ENCODE measurements at places on chromosomes 6 and 20.

- DNase-seq, result no peak
Observed at GRCh38 chr6:104401926-104402325, 457.8 kb downstream of the HACE1 start.

DNA sequence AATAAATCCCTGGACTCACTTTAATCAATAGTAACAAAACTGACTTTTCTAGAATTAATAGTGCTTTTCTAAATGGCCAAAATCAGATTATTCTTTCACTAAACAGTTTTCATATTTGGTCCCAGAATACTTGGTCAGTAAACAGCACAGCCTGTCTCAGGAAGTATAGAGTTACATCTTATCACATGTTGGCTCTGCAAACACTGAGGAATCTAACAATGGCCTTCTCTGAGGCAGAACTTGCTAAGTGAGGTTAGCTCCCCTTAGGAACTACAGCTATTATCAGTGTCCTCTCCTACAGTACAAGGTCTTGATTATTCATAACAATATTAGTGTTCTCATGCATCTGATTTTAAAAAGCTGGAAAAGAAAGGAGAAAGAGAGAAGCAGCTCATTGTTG is 1622.8 kb downstream of the HACE1 start:
- DNase-seq, result no peak

DNA sequence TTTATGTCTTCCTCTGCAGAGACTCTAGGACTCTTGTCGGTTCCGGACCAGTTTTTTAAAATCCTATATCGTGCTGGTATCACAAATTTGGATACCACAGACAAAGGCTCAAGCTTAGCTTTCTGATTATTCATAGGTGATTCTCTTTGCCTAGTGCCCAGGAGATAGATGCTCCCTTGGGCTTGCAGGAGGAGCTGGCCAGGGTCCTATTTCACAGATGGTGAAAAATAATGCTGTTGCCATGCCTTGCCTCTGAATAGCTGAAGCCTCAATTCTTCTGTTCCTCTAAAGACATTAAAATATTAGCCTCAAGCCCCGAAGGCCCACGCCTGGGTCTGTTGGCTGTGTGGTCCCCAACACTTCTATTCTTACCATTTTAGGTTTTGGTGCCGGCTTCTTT is 123.9 kb upstream of the BACH2 start:
- DNase-seq, result no peak

DNA sequence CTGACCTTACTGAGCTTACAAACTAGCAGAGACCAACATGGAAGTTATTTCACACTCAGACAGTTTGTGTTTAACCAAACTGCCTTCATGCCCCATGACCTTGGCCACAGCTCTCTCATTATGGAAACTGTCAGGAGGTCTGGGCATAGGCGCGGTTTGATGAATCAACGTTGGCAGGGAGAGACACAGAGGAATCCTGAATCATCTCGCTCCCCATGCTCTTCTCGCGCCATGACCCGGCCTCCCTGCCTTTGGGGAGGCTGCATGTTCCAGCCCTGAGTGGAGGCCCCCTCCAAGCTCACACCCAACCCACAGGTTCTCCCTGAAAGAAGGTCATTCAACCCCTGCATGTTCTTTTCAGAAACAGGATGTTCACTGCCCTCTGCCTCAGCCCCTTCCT is 15.9 kb upstream of the GDAP1L1 start:
- no peak for DNase-seq

DNA sequence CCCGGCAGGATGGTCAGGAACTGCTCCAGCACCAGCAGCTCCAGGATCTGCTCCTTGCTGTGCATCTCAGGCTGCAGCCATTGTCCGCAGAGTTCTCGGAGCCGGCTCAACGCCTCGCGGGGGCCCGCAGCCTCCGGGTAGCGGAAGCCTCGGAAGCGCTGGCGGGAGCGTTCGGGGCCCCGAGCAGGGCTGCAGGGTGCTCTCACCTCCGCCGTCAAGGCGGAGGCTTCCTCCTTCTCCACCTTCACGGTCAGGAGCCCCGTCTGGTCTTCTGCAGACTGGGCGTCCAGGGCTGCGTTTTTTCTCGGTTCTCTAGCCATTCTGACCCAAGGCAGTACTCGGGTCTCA is 434 bp downstream of the ZKSCAN4 start:
- peak; percentile 7 for DNase-seq

DNA sequence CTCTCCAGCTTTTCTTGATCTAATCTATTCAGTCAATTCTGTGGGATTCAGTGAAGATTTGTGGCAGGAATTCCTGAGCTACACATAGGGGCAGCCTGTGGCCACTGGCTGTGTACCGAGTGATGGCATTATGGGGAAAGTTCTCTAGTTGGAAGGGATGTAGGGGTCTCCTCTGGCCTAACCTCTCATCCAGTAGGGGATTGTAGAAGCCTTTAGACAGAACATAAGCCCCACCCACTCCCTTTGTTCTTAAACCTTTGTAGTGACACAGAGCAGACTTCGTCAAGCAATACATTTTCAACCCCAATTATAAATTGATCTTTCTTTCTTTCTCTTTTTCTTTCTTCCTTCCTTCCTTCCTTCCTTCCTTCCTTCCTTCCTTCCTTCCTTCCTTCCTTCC is 188.9 kb downstream of the QKI start:
- no peak for DNase-seq

- no peak for DNase-seq
Observed at GRCh38 chr6:14787677-14788076, 458.2 kb upstream of the JARID2 start.

- peak; percentile 46 for DNase-seq
Observed at GRCh38 chr6:27553123-27553904, 80.4 kb upstream of the ZNF184 start.

- DNase-seq, result no peak
Observed at GRCh38 chr6:35611240-35611639, 77.5 kb downstream of the FKBP5 start.

GRCh38 chr6:97021194-97021593 is 96.7 kb downstream of the KLHL32 start:
- no peak for DNase-seq

GRCh38 chr6:82493467-82493866 is 129.8 kb downstream of the TPBG start:
- DNase-seq, result peak; percentile 37

GRCh38 chr20:51666126-51666525 is 102.1 kb downstream of the ATP9A start:
- DNase-seq, result no peak

DNA sequence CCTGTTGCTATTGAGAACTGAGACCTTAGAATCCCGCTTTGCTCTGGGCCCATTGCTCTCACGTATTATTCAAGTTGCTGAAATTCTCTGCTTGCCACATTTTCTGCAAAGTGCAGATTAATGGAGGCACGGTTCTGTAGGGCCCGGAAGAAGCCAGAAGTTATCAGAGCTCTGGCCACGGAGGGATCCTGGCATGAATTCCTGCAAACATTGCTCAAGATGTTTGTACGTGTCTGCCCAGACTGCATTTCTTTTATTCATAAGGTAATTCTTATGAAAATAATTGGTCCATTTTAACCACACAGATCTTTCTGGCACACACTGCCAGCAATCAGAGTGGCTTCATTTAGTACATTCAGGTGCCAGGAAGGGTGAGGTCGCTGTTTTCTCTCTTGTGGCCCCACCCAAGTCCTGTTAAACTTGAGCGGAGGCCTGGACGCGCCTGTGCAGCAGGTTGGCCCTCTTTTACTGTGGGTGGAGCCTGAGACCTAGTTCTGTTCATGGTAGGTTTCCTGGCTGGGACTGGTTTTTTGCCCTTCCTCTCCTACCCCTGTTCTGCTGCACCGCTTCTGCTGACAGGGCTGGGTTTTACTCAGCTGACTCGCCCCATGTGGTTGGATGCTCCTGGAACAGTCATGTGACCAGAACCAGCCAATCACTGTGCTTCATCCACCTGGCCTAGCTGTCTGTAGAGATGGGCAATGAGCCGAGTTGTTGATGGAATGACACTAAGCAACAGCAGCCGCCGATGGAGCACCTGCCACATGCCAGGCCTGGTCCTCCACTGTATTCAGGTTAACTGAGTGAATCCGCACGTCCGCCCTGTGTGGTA is 230.2 kb downstream of the CDH4 start:
- no peak for DNase-seq

- DNase-seq, result no peak
Observed at GRCh38 chr20:62762376-62762775, 33.9 kb upstream of the MRGBP start.

- no peak for DNase-seq
Observed at GRCh38 chr6:66896415-66896814, 1189.4 kb upstream of the EYS start.

- DNase-seq, result no peak
Observed at GRCh38 chr6:37441651-37442050, 8.6 kb downstream of the CMTR1 start.

- DNase-seq, result peak; percentile 79
Observed at GRCh38 chr6:69796073-69796641, 653 bp downstream of the LMBRD1 start.

- DNase-seq, result peak; percentile 22
Observed at GRCh38 chr20:49433333-49433732, 49.1 kb downstream of the KCNB1 start.

DNA sequence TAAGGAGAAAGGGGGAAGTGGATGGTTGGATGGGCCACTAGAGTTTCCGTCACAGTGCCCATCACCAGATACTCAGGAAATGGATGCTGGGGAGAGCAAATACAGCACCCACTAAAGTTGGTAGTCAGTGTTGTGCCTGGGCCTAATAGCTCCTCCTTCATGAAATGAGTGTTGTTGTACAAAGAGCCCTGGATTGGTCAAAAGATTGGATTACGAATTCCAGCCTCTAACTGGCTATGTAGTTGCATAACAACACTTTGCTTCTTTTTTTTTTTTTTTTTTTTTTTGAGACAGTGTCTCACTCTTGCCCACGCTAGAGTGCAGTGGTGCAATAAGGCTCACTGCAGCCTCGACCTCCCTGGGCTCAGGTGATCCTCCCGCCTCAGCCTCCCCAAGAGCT is 27.4 kb downstream of the KCNG1 start:
- no peak for DNase-seq

- DNase-seq, result no peak
Observed at GRCh38 chr6:67127041-67127440, 1420.0 kb upstream of the EYS start.

DNA sequence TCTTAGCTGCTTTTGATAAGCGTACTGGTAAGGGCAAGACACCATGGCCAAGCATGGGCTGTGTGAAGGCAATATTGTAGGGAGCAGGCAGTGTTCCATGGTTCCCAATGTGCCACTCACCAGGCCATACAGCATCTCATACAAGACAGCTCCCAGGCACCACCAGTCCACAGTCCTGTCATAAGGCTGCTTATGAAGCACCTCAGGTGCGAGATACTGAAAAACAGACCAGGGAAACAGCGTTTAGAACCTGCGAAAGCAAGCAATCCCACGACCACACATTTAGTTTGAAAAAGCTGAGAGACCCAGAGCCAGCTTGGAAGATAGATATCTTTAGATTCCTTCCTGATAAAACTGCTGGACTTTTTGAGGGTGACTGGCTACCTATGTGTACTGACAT is 119.1 kb upstream of the SLC2A12 start:
- no peak for DNase-seq

DNA sequence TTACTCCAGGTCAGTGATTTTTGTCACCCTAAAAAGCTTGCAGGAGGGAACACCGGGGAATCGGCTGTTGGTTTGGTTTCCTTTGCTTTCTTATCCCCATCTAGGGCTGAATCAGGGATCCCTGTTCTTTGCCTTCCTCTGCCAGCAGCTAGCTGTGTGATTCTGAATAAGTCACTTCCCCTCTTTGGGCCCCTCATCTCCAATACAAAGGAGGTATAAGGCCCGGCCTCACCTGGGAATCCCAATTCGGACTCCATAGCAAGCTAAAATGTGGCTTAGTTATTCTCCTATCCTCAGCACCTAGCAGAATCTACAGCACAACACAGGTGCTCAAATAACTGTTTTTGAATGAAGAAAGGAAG is 18.5 kb upstream of the ARMC12 start:
- no peak for DNase-seq

DNA sequence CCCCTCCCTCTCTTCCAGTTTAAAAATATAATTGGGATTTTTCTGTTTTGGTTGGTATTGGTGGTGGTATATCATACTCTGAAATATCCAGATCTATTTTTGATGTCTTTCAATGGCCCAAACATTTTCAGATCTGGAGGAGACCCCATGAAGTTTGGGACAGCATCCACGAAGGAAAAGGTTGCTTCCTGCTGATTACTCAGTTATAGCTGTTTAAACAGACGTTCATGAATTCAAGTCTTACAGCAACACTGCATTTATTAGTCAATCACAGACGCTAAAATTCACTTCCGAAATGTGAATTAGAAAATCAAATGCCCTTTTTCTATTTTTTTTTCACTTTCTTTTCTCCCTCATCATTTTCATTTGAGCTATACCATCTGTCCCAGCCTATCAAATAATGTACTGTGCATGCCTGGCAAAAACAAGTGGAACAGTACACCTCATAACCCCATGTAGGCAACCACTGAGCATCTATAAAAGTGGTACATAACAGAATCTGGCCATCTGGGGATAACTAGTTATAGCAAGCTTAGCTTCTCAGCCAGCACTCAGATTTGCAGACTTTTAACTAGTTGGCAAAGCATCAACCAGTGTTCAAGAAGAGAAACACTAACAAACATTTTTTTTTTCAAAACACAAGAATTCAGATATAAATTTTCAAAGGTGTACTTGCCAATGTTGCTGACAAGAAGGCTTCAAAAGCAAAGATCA is 124.5 kb downstream of the HIVEP2 start:
- DNase-seq, result no peak

DNA sequence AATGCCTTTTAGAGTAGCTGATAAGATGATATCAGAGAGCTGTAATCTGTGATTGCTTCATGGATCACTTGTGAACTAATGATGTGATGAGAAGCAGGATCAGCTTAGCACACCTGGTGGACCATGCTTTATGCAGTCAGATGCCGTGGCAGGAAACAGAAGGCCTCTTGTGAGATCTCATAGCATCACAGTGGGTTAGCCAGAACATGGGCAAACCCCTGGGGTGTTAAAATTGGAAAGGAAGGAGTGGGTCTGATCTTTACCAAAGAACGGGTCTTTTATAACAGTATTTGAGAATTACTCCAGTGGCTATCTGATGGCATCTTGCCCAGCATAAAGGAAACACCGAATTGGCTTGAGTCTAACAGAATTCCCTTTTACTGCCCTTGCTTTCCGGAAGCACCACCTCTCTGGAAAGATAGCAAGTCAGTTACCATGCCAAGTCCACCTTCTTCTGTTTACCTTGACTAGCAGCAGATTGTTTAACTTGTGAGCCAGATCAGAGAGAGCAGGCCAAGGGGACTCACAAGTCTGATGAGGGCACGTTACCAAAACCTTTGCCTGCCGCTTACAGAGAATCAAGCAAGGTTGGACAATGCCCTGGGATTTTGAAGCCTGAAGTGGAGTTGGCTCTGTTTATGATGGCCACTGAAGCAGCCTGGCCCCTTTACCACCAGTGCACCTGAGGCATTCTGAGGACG is 20.9 kb upstream of the SRF start:
- no peak for DNase-seq

- DNase-seq, result no peak
Observed at GRCh38 chr20:18840248-18840645, 26.7 kb downstream of the SCP2D1 start.

DNA sequence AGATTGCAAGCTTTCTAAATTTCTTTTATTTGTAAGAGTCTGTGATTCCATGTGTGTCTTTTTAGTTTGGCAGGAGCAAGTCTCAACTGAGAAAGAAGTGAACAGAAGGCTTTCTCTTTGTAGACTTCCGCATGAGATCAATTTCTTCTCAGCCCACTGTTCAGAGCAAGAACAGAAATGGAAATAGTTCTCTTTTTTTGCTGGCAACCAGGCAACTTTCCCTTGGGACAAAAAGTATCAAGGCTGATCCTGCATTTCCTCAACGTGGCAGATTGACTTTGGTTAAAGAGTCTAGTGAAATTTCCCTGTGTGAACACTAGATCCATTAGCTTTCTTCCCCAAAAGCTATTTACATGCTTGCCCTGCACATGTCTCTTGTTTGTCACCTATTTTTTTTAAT is 46.8 kb upstream of the JAG1 start:
- no peak for DNase-seq

GRCh38 chr6:39997101-39997635 is 62.9 kb upstream of the MOCS1 start:
- no peak for DNase-seq

All from NCI-H2081 (cell line).